ENCODE measurements at places on chromosomes 11 and 22.
A peak's percentile ranks its signal among the peaks of the same experiment; 100 is the strongest.

GRCh38 chr11:17924713-17925112, 88.1 kb downstream of the SERGEF start:
- no peak for DNase-seq

DNA sequence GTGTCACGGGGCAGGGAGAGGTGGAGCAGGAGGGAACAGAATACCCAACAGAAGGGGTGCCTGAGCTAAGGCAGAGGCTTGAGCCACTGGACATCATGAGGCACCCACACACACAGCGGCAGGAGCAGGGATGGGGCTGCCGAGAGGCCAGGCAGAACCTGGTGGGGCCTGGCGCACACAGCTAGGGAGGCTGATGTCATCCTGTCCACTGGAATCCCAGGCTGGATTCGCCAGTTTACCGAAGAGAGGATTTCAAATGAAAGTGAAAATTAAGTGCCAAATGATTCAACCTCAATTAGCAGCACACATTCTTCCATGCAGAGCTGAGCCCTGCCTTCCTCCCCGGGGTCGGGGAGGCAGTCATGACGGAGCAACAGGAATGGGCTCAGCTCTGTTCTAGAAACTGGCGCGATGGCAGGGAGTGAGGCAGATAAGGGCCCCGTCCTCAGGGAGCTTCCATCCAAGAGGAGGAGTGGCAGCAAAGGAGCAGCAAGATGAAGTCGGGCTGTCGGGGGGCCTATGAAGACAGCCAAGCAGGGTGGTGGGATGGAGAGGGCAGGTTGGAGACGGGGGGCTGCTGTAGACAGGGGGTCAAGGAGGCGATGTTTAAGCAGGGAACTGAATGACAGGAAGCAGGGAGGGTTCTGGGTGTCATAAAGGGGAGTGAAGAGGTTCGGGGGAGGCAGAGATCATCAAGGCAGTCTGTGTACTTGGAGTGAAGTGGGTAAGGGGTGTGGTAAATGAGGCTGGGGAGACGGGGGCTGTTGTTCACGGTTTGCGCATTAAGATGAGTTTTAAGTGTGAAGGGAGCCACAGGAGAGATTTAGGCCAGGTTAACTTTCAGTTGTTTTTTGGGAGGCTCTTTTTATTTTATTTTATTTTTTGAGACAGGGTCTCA, 6.4 kb downstream of the RAC2 start:
- DNase-seq: peak; percentile 78

DNA sequence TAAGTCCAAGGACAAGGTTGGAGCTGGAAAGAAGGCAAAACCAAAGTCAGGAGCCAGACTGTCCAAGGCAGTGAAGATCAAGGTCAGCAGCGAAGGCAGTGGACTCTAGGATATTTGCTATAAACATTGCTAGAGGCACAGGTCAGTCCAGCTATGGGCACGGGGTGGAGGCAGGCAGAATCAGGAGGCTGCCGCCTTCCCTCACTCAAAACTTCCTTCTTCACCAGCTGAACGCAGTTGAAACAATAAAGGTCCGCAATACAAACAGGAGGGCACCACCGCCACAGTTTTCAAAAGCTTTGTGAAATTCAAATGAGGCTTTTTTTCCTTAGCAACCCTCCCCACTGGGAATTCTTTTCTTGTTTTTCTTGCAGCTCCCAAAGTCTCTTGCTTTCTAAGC, 372.4 kb downstream of the NXPE2 start:
- no peak for DNase-seq

GRCh38 chr11:14861680-14862079, 30.4 kb downstream of the CYP2R1 start:
- DNase-seq: no peak

DNA sequence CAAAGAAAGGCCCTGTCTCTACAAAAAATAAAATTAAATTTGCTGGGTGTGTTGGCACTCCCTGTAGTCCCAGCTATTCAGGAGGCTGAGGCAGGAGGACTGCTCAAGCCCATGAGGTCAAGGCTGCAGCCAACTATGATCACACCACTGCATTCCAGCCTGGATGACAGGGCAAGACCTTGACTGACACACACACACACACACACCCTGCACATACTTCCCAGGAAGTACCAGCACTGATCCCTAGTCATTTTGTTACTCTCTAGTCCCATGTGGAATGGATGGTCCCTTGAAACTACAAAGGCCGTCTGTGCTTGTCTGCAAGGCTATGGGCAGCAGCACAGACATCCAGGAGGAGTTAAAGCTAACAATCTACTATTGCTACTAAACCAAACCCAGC, 59.7 kb upstream of the CYP2D6 start:
- DNase-seq: no peak

- DNase-seq: peak; percentile 93
These were observed 10.2 kb downstream of the DKK3 start for GRCh38 chr11:11998091-11998781.

GRCh38 chr22:24937114-24937513, 9.4 kb downstream of the LHFPL7 start:
- DNase-seq: peak; percentile 34

DNA sequence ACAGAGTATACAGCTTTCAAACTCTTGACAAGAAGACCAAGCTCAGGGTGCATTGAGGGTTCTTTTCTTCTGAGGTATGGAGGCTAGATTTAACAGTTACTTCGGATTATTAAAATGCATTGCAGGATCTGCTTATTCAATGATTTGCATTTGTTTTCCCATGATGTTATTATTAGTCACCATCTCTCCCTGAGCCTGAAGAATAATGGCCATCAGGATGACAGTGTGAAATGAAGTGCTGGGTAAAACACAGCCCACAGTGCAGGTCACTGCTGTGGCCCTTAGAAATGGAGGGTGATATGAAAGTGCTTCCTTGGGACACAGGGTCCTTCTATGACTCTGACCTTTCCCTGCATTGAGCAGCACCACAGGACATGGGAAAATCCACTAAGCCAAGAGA, 40.0 kb downstream of the TECTA start:
- peak; percentile 30 for DNase-seq

GRCh38 chr22:40399621-40400020, 29.2 kb downstream of the SGSM3 start:
- no peak for DNase-seq

DNA sequence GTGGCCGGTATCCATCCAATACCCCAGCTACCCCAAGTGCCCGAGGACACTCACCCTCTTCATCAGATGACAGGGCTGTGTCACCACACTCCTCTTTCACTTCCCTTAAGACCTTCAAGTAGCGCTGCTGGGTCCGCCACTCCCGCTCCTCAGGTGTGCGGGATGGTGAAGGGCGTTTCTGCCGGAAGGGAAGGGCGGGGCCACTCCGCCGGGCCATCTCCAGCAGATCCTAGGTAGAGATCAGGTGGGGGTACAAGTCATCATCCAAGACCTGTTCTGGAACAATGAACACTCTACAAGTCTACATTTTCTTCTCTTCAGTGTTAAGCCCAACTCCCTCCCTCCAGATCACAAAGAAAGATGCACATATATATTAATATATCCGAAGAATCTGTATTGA, 10.0 kb downstream of the NFRKB start:
- no peak for DNase-seq

- no peak for DNase-seq
These were observed 94.9 kb downstream of the ETS1 start for GRCh38 chr11:128492461-128492860.

GRCh38 chr22:32720924-32721323, 80.6 kb upstream of the TIMP3 start:
- peak; percentile 72 for DNase-seq

DNA sequence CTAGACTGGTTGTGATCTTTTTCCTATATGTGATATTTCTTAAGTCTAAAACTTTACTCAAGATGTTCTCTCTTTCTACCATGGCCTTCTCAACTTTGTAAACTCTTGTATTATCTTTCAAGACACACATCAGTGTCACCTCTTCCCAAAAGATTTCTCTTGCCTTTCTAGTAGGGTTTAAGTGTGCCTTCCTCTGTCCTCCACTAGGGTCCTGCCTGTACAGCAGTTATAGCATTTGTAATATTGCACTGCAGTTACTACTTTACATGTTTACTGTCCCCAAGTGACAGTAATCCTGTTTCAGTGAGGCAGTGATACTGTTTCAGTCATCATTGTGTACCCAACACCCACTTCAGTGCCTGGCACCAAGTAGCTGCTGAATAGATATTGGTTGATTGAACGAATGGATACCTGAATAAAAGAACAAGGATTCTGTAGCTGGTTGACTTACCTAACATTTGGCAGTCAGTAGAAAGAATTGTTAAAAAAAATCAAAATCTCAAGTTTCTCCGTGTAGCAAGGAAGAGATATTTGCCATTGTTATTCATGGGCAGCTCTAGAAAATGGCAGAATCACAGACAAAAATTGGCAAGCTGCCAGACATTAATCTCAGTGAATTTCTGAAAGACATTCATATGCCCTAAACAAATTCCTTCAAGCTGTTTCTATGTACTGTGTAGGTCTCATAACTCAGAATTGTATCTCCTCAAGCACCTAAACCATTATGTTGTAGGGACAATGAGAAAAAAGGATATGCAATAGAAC, 79.4 kb downstream of the RBMXL2 start:
- no peak for DNase-seq

DNA sequence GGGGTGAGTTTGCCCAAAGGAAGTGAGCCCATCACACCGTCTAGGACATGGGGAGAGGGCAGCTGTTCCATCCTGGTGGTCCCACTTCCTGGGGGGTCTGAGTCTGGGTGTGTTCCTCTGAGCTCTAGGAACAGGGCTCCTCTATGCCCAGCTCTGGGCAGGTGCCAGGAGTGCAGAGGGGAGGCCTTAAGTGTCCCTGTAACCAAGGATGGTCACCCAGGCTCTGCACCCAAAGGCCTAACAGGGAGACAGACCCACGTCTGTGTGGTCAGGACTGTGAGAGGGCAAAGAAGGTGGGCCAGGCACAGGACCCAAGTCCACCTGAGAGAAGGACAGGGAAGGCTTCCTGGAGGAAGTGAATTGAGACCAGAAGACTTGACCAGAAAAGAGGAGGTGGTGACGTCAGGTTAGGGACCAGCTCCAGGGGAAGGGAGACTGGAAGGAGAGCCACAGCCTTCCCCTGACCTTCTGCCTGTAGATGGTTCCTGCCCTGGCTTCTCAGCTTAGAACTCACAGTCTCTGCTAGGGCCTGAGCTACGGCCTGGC, 11.3 kb upstream of the TCF20 start:
- DNase-seq: no peak

- DNase-seq: peak; percentile 52
These were observed 9.6 kb upstream of the CD248 start for GRCh38 chr11:66326261-66327111.

- DNase-seq: no peak
These were observed 735.0 kb downstream of the BRD1 start for GRCh38 chr22:49092716-49093115.

GRCh38 chr11:127818625-127819024, 768.7 kb downstream of the ETS1 start:
- no peak for DNase-seq

Measured in astrocyte of the hippocampus (primary cell).